NCI-H2081 (cell line): ENCODE measurements at places on chromosomes 2 and 18.

- no peak for DNase-seq
Measured at GRCh38 chr2:240960971-240961876, 37.2 kb upstream of the SNED1 start.

DNA sequence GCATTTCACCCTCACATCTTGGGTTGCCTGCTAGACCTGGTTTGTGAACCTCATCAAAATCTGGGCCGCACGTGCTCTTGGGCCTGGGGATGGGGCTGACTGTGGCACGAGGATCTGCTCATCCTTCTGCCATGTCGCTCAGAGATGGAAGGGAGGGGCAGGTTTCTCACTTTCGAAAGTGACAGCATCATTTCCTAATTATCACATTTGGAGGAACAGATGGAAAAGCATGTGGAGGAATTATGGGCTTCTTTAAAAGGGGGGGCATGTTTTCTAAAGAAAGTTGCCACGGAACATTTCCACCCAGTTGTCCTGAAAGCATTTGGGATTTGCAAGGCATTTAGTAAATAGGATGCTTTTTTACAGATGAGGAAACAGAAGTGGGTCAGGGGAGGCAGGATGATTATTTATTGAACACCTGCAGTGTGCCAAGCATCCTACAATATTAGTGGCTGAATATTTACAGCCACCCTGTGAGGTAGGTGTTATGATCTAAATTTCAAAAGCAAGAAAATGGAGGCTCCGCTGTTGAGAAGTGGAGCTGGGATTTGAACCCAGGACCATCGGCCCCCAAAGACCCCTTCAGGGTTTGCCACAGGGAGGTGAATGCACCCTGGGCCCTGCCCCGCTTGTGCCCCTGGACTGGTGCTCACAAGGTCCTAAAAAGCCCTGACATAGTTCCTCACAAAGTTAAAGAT, 104.2 kb upstream of the MYCN start:
- no peak for DNase-seq

DNA sequence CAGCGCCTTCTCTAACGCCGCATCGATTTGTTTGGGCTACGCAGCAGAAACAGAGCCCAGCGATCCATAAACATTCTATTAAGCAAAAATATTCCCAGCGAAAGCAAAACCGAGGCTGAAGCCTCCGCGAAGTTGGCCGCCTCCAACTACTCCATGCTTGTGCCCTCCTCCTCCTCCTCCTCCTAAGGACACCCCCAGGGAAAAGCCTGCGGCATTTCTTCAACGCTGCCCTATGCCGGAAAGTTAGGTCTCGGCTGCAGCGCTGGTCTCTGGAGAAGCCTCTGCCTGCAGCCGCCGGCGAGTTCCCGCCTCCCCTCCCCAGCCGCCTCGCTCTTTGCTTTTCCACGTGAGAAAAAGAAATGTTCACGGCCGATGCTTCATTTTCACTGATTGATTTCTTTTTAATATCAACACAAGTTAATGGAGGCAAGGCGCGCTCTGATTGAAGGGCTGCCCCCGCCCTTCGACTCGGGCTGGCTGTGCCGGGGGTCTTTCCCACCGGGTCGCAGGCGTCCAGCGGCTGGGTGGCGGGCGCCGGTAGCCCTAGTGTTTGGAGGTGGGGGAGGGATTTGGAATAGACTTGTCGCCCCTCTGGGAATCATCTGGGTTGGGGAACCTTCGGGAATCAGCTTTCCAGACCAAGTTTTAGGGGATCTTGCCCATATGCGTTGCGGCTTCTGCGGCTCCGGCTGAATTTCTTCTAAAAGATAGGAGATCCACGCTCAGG, 3.9 kb downstream of the NRP2 start:
- no peak for DNase-seq

GRCh38 chr2:37670378-37671008, 949 bp downstream of the CDC42EP3 start:
- no peak for DNase-seq

DNA sequence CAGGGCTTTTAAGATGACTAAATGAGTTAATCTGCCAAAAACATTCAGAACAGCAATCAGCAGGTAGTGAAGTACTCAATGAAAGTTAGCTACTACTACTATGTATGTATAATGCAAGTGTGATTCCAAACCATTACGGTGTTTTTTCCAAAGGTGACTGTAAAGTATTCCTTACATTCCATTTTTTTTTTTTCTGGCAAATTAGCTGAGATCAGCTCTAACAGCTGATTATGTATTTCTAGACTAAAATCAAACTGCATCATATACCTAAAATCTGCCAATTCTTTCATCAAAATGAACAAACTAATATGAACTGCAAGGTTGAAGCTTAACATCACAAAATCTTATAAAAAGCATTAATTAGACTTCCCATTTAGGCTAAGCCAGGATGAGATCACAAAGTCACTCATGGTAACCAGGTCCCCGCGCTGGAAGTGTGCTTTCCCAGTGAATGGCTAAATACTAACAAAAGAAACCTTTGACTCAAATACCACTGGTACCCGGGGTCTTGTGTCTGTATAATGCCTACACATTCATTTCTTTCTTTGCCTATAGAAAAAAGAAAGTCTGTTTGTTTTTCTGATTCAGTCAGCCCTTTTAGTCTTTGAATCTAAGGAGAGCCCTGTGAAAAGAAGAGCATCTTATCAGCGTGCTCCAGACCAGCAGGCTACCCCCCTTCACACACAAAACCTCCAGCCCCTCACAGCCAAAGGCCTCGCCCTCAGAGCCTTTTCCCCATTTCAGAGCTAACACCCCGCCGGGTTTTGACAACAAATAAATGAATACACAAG, 88.3 kb downstream of the RBMS1 start:
- DNase-seq: peak; percentile 11

DNA sequence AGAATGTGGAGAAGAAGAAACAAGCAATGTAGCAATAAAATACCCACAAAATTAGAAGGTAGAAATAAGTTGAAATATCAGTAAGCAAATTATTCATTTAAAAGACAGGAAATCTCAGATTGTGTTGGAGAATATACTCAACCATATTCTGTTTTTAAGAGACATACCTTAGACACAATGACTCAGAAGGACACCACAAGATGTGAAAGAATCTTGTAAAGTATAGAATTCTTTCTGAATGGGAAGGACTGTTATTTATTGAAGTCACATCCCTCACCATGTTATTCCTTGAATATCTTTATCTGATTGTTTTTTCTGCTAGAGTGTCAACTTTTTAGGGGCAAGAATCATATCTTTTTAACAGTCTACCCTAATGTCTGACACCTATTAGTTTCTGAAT, 50.4 kb downstream of the CTAGE1 start:
- DNase-seq: no peak

GRCh38 chr2:148913061-148913460, 38.0 kb downstream of the KIF5C start:
- no peak for DNase-seq

- no peak for DNase-seq
Measured at GRCh38 chr2:193475038-193475437, 1280.3 kb upstream of the TMEFF2 start.

DNA sequence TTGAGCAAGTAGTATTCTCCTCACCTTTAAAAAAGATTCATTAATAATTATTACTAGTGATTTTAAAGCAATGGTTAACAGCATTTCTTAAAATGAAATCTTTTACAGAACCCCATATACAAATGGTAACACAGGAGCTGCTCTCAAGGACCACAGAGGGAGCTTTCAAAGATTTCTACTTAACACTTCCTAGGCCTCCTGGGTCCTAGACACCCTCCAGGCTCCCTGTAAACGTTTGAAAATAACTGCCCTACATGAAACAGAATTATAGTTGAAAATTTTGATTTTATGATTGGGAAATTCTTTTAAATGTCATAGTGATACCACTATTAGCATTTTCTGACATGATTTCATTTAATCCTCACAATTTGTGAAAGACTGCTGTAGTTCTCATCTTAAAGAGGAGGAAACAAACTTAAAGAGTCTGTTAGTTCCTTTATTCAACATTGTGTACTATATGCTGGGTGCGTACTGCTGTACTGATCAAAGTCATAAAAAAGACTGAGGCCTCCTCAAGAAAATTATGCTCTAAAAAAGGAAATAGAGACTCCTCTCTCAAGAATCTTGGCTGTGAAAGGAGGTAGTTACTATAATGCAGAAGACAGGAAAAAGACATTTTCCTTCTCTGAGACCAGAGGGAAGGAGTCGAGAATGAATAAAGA, 10.6 kb downstream of the CUL3 start:
- DNase-seq: no peak

- no peak for DNase-seq
Measured at GRCh38 chr2:101133492-101134100, 17.6 kb downstream of the TBC1D8 start.

DNA sequence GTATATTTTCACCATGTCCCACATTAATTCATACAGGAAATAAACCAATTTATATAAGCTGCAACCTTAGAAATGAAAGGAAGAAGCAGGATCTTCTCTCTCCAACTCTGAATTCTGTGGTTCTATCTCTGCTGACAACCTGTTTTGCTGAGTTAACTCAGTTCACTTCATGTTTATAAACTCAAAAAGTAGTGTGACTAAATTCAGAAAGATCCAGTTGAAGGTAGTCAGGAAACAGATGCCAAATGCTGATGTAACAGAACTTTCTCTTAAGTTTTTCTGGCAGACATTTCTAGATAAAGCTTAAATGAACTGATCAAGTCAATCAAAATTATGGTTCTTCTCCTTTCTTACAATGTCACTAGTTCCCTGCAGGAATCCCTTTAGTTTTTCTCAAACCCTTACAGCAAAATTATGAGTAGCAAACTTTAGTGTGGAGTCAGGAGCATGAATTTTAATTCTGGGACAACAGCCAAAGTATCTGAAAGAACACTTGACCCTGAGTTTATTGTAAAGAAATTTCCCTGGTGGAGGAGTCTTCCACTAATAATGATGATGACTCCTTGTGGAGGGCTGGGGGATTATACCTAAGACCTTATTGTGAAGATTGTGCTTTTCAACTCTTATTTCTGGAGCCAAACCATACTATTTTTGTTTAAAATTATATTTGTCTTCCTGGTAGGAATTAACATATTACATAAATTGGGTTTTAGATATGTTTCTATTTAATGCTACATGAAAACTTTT, 216.9 kb downstream of the MYO3B start:
- no peak for DNase-seq

GRCh38 chr18:62088156-62088555, 98.7 kb downstream of the PIGN start:
- no peak for DNase-seq

- DNase-seq: no peak
Measured at GRCh38 chr2:234747032-234747431, 204.8 kb upstream of the SH3BP4 start.

DNA sequence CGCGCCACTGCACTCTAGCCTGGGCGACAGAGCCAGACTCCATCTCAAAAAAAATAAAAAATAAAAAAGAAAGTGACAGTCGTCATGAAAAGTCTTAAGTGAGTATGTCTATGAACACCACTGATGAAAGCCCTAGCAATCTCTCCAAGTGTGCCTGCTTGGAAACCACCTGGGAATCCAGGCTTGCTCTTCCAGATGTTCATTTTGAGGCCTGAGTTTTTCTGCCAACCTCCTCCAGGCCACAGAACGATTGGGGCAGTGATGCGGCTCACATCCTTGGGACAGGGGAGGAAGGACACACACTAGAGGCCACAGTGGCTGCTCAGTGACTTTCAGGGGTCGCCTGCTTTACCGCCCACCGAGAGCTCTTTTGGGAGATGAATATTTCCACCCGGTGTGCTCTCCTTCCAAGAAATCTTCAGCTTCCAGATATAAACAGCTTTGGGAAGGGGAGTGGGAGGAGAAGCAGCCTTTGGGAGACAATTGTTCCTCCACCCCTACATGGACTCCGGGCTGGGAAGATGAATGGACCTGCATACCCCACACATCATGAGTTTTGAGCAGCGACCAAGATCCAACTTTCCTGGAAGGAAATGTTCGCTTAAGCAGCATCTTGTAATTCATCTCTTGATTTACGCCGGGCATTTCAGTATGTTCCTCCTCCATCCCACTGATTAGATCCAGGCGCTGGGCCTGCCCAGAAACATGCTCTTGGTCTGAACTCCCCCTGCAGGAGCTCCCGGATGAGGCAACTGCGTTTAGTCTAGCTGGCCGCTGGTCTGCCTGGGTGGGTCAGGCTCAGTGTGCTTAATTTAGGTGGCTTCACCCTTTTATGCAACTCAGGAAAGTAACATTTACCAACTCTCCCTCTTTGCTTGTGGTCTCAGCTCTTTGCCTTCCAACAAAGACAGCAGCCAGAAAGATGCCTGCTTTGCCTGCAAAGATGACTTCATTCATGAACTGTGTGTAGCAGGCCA, 6.2 kb upstream of the ARMC9 start:
- DNase-seq: peak; percentile 3

DNA sequence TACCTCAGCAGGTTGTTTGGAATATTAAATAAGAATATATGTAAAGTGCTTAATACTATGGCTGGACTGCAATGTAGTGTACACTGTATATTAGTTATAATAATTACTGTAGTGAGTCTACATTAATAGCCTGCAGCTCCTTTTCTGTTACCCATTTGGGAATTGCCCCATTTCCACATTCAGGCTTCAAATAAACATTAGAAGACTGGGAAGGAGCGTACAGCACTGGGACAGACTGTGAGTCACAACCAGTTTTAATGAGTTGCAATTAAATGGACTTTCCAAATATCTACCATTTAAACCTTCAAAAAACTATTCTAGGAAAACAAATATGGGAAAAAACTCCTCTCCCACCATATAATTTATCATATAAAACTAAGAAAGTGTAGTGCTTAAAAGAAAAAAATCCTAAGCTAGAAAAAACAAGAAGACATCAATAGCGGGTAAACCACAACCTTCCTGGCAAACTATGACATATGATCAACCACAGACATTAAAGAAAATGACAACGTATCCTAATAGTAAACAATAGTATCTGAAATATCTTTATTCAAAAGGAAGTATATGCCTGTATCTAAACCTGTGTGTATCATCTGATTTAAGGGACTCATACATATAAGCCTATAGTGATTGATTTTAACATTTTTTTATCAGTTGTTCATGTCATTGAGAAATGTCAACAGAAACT, 86.1 kb downstream of the TRIP12 start:
- DNase-seq: no peak

GRCh38 chr2:154240921-154241379, 369.2 kb downstream of the GALNT13 start:
- no peak for DNase-seq

DNA sequence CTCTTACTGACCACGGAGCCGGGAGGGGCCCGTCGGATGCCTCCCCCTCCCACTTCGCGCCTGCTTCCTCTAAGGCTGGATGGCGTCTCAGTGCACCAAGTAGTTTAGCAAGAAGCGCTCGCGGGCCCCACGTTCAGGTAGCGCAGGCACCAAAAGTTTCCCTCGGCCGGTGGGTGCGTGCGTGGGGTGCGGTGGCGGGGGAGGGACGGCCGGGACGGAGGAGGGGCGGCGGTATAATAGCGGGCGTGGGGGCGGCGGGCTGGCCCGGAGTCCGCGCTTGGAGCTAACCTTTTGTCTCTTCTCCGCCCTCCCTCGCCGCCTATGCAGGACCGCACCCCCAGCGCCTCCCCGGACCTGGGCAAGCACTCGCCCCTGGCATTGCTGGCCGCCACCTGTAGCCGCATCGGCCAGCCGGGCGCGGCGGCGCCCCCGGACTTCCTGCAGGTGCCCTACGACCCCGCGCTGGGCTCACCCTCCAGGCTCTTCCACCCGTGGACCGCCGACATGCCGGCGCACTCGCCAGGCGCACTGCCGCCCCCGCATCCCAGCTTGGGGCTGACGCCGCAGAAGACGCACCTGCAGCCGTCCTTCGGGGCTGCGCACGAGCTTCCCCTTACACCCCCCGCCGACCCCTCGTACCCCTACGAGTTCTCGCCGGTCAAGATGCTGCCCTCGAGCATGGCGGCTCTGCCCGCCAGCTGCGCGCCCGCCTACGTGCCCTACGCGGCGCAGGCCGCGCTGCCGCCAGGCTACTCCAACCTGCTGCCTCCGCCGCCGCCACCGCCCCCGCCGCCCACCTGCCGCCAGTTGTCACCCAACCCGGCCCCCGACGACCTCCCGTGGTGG, 1.0 kb downstream of the SP5 start:
- no peak for DNase-seq
